ENCODE measurements at places on chromosomes 12 and 14. TPM values are rescaled to one million over a fixed set of nuclear protein-coding genes. Genes with fewer than 3 reads are reported as not detected.

- DNase-seq = no peak
Observed at GRCh38 chr12:25322351-25322750, 71.6 kb upstream of the KRAS start.

- no peak for DNase-seq
Observed at GRCh38 chr14:62952226-62952625, 93.0 kb downstream of the KCNH5 start.

DNA sequence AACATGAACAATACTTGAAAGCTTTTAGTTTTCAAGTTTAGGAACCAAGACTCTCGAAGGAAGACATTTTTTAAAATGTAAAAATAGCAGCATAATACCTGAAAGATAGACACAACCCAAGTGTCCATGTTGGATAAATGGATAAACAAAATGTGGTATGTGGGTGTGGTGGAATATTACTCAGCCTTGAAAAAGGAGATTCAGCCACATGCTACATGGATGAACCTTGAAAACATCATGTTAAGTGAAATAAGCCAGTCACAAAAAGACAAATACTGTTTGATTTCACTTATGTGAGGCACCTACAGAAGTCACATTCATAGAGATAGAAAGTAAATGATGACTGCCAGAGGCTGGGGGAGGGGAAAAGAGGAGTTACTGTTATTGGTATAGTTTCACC is 228.7 kb downstream of the FBXL14 start:
- no peak for DNase-seq

DNA sequence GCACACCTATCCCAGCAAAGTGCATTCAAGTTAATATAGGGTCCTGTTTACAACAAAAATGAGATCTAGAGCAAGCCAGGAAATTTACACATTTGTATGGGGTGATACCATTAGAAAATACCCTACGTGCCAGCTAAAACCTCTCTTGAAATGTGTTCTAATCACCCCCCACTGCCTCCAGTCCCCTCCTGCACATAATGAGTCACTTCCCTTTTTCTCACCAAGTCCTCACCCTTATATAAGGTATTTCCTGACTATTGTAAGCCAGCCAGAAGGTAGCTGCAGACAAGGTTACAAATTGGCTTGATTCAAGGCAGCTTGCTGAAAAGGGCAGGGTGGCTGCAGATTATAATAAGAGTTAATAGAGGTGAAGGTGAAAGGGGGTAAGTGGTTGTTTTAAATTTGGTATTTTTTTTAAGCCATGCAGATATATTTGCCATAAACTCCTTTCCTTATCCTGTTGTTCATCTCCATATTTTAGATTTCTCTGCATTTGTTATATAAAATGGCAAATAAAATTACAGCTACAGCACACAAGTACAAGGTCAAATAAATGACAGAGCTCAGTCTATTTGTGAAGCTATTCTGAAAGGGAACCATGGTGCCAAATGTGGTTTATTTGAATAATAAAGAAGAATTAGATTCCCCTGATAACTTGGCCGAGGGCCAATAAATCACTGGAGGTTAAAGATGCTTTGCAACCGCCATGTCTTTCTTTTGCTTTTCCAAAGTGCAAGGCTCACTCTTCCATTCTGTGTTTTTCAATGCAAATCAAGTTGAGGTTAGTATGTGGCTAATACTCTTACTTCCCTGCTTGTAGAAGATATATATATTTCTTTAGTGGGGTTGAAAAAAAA is 385.9 kb downstream of the EGLN3 start:
- peak; percentile 93 for DNase-seq

DNA sequence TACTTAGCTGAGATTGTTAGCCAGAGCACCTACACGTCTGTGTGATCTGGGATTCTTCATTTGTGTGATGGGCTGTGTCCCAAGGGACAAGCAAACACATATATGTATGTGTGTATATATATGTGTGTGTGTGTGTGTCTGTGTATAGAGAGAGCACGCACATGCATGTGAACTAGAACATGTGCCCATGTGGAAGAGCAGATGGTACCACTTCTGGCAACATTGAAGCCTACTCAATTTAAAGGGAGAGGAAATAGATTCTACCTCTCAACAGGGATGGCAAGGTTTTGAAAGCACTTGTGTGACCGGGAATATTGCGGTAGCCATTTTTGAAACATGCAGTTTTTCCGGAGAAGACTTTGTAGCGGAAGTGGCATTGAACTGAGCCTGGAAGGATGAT is 1.4 kb downstream of the TOMM20L start:
- no peak for DNase-seq

Gene NANOG
- total RNA-seq = not detected

Gene SERPINA10
- total RNA-seq = not detected

Gene KIF5A
- total RNA-seq = 0.37 TPM
